ENCODE measurements at places on chromosomes 3 and 15.

DNA sequence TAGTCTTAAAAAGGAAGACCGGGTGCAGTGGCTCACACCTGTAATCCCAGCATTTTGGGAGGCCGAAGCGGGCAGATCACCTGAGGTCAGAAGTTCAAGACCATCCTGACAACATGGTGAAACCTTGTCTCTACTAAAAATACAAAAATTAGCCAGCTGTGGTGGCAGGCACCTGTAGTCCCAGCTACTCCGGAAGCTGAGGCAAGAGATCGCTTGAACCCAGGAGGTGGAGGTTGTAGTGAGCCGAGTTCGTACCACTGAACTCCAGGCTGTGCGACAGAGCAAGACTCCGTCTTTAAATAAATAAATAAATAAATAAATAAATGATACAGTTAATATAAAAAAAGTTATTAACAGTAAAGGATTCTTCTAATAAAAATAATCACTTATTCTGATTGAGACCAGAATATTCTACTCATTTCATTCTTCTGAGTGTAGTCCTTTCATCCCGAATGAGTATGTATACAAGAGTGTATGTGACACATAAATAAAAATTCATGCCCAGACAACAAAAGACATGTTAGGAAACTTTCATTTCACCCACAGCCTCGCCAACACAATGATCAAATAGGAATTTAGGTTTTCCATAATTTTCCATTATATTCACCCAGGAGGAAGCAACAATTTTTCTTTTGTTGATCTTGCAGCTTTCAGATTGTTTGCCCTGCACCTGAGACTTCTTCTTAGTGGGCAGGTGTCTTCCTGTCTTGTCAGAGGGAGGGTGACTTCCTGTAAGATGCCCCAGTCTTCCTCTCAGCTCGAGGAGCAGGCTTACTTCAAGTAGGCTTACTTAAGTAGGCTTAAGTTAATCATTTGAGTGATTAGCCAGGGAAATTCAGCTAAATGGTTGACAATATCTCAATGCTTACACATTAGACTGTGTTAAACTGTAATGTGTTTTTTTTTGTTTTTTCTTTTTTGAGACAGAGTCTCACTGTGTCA, 7.8 kb upstream of the NUP210 start:
- no peaks in the 10 kb centered on the region for H3K27me3 ChIP-seq
- no peak overlapping the region for H3K4me3 ChIP-seq
- no peaks in the 10 kb centered on the region for H3K36me3 ChIP-seq

- H3K4me3 ChIP-seq: no peak overlapping the region
- no peak for DNase-seq
- no peaks in the 10 kb centered on the region for H3K36me3 ChIP-seq
- H3K27me3 ChIP-seq: no peaks in the 10 kb centered on the region
- H3K4me1 ChIP-seq: no peaks in the 10 kb centered on the region
These were observed 7.9 kb downstream of the ANP32A start for GRCh38 chr15:68812597-68813431.

DNA sequence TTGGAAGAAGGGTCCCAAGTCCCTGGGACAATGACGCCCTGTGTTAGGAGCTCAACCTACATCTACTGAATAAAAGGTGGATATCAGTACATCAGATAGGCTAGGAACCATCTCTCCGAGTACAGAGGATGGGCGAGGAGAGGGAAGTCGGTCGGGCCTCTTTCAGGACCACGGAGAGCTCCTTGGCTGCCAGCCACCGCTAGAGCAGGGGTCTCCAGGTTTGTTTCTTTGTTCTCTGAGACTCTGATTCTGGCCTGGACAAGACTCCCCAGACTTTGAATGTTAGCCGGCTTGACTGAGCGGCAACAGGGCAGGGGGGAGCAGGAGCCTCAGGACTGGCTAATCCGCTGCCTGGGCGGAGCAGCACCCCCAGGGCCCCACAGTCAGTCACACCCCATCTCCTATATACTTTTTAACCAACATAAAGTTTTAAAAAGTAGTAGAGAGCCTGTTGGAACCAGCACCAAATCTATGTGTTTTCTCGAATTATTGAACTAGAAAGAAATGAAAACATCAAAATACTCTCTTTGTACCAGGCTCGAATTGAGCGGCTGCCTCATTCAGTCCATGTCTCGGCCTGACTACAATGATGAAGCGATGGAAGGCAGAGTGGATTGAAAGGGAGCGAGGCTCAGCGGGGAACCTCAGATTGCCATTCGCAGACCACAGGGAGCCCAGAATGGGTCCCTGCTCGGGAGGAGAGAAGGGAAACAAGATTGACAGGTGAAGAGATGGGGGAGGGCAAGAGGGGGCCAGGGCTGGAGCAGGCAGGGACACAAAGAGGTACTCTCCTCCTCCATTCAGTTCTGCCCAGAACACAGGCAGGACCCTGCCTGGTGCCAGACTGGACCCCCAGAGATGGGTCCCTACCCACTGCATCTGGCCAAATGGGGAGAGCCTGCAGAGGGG, 131.6 kb downstream of the TPRA1 start:
- no peak overlapping the region for H3K4me3 ChIP-seq
- H3K27ac ChIP-seq: no peak overlapping the region
- no peaks in the 10 kb centered on the region for H3K4me1 ChIP-seq

- H3K36me3 ChIP-seq: no peaks in the 10 kb centered on the region
- H3K27ac ChIP-seq: no peak overlapping the region
- peaks cover 7% of the 10 kb centered on the region for H3K4me1 ChIP-seq
- H3K4me3 ChIP-seq: no peak overlapping the region
- no peak for DNase-seq
These were observed 307.2 kb downstream of the FEZF2 start for GRCh38 chr3:62065985-62066693.

GRCh38 chr3:197417441-197417840, 119.0 kb upstream of the DLG1 start:
- H3K4me3 ChIP-seq: no peak overlapping the region
- DNase-seq: peak; percentile 27
- H3K36me3 ChIP-seq: no peaks in the 10 kb centered on the region

DNA sequence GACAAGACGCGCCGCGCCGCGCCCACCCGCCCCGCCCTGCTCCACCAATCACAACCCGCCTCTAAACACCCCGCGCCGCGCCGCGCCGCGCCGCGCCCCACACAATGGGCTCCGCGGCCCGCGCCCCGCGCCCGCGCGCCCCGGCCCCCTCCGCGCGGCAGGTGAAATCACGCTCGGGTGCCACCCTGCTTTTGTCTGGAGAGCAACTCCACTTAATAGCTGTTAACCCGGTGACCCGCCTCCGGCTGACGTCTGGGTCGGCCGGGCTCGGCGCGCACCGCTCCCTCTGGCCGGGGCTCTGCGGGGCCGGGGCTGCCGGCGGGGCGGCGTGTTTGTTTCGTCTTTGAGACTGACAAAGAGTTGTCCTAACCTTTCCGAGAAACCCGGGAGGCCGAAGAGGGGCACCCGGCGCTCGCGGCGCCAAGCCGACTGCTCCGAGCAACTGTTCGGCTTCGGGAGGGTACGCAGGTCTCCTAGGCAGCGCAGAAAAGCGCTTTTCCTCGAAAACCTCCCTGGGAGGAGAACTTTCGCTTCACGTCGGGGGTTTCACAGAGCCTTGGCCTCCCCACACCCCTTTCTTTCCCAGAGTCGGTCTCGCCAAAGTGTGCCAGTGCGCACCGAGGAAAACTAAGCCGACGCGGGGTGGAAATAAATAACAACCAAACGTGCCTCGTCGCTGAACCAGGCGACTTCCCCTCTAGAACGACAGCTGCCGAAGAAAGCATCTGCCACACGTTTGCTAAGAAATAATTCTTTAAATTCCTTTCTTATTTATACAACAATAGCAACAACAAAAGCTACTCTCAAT, 518.4 kb downstream of the FOXP1 start:
- peak; percentile 86 for DNase-seq
- peak overlapping the region; percentile 62 for H3K27ac ChIP-seq
- no peaks in the 10 kb centered on the region for H3K36me3 ChIP-seq
- peak overlapping the region; percentile 76 for H3K4me3 ChIP-seq
- H3K4me1 ChIP-seq: peaks cover 5% of the 10 kb centered on the region
- H3K27me3 ChIP-seq: no peaks in the 10 kb centered on the region

DNA sequence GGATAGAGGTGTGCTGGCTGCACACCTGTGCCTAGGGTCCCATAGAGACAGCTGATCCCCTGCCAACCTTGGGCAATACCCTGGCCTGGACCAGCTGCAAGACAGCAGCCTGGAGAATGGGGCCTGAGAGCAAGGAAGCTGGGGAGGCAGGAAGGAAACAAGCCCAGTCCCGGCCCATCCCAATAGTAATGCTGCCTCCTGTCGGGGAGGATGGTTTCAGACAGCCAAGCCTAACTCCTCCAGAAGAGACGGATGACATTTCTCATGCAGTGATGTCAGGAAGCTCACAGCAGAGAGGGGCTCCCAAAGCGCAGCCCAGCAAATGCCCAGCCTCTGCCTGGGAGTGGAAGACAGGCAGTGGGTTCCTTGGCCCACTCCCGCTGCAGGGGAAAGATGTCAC, 408.8 kb downstream of the OCA2 start:
- no peak overlapping the region for H3K27ac ChIP-seq
- H3K27me3 ChIP-seq: no peaks in the 10 kb centered on the region
- H3K36me3 ChIP-seq: no peaks in the 10 kb centered on the region
- H3K4me1 ChIP-seq: no peaks in the 10 kb centered on the region
- no peak overlapping the region for H3K4me3 ChIP-seq

DNA sequence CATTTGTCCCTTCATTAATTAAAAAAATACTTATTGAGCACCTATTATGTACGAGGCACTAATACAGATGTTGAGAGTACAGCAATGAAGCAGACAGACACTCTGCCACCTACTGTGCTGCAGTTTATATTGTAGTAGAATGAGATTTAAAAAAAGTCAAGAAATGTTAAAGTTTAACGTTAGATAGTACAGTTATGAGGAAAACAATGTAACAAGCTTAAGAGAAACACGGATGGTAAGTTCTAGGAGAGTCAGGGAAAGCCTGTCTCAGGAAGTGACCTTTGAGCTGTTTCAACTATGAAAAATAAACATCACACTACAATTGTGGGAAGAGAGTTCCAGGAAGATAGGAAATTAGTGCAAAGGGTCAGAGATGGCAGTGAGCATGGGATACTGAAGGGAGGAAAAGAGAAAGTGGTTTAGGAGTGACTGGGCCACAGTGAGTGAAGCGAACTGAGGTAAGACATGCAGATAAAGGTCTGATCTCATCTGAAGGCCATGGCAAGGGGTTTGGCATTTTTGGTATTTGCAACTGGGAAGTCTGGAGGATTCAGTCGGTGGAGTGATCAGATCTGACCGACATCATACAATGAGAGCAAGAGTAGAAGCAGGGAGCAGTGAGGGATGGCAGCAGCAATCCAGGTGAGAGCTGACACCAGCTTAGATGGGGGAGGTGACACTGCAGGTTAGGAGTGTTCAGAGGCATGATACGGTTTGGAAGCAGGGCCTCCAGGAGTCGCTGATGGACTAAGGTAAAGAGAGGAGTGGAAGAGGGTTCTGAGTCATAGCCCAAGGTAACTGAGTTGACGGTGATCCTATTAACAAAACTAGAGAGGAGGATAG, 28.5 kb downstream of the PLSCR4 start:
- no peaks in the 10 kb centered on the region for H3K27me3 ChIP-seq
- H3K27ac ChIP-seq: no peak overlapping the region
- peaks cover 9% of the 10 kb centered on the region for H3K4me1 ChIP-seq
- H3K36me3 ChIP-seq: no peaks in the 10 kb centered on the region
- DNase-seq: no peak
- no peak overlapping the region for H3K4me3 ChIP-seq
